Activated CD4-positive, alpha-beta T cell treated with anti-CD3 and anti-CD28 coated beads, Interleukin-2, amount 50 U/mL, for 24 hours (primary cell): ENCODE measurements at places on chromosomes 12 and 14.

DNA sequence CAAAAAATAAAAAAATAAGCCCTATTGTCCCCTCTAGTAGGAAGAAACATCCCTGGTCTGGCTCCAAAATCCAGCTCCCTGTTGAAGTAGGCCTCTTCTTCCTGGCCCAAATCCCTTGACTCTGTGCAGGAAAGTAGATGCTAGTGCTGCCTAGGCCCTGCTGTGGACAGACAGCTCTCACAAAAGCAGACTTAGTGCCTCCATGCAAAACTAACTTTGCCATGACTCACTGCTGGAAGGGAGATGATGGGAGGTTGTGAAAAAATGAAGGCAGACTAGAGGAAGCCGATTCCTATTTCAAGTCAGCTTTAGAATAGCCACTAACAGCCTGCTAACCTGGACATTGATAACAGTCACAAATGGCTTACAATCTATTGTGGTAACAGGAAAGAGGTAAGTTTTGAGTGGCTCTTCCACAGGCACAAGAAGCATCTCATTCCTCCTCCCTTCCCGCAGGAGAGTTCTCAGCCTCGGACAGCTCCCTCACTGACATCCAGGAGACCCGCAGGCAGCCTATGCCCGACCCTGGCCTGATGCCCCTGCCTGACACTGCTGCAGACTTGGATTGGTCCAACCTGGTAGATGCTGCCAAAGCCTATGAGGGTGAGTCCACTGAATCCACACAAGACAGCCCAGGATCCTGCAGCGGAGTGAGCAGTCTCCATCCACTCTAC is 198.9 kb upstream of the RGS6 start:
- DNase-seq = no peak

GRCh38 chr12:31288381-31288780 is 37.6 kb downstream of the SINHCAF start:
- no peak for DNase-seq

DNA sequence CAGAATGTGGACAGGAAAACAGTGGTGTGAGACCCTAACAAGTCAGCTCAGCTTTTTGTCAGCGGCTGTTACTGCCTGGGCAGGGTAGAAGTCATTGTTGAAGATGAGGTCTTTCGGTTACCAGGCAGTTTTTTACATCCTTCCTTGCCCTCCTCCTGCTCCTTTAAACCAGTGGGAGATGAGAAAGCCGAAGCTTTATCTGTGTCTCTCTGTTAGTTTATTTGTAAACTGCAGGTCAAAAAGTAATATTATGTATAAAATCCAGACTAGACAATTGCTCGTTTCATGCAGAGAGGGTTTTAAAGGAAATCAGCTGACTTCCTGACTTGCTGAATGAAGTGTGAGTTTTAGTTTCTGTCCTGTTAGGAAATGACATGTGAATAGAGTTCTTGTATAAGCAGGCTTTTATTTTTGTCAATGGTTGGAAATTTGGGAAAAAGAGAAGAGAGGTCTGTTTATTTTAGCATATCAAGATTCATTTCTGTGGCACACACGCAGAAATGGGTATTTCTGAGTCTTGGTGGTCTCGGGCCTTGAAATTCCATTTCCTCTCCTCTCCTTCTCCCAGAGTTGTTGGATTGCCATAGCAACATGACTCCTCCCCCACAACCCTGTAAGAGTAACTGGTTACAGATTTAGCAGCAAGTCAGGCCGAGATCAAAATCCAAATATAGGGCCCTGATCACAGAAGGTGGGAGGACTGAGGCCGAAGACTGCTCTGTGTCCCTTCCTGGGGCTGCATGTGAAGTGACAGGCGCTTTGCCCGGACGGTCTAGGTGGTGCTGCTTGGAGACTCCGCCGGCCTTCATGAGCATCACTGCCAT is 60.8 kb downstream of the SAMD4A start:
- DNase-seq = peak; percentile 39

- DNase-seq = no peak
These were observed 75.8 kb downstream of the CAPZA3 start for GRCh38 chr12:18813753-18814152.

- DNase-seq = no peak
These were observed 194.2 kb downstream of the ADGRD1 start for GRCh38 chr12:131147894-131148293.

- no peak for DNase-seq
These were observed 608.4 kb downstream of the FSCB start for GRCh38 chr14:43898687-43899086.

GRCh38 chr14:99380402-99380801 is 100.3 kb downstream of the SETD3 start:
- DNase-seq = no peak

DNA sequence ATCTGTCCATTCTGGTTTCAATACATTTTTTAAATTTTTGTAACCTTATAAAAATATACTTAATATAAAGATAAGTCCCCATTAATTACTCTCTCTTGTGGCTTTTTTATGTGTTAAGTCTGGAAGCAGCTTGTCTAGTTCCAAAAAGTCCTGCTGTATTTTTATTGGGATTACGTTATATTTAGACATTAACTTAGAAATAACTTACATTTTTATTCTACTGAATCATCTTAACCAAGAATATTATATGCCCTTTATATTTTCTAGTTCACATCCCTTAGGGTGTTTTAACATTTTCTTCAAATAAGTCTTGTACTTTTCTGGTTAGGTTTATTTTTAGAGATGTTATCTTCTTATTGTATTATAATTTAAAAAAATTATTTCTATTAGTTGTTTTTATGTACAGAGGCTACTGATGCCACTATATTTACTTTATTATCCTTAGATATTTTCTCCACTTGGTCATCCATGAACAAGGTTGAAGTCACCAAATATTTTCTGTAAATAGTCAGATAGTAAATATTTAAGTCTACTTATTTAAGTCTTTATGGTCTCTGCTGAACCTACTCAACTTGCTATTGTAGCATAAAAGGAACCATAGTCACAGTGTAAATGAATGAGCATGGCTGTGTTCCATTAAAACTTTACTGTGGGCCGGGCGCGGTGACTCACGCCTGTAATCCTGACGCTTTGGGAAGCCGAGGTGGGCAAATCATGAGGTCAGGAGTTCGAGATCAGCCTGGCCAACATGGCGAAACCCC is 132.4 kb upstream of the NEDD1 start:
- DNase-seq = no peak

DNA sequence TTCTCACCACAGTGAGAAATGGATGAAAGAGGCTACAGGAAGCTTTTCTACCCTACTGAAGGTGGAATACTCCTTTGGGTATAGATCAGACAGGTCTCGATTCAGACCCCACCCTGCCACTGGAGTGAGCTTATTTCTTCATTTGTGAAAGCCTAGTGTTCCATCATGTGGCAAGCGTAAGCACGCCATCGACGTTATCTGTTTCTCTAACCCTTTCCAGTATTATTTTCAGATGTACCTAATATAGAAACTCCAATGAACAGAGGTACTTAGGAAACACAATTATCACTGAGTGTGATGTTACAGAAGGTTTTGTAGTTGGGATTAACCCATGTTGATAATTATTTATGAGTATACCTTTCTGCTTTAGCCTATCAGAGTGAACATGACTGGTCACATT is 12.4 kb downstream of the PEBP1 start:
- no peak for DNase-seq

DNA sequence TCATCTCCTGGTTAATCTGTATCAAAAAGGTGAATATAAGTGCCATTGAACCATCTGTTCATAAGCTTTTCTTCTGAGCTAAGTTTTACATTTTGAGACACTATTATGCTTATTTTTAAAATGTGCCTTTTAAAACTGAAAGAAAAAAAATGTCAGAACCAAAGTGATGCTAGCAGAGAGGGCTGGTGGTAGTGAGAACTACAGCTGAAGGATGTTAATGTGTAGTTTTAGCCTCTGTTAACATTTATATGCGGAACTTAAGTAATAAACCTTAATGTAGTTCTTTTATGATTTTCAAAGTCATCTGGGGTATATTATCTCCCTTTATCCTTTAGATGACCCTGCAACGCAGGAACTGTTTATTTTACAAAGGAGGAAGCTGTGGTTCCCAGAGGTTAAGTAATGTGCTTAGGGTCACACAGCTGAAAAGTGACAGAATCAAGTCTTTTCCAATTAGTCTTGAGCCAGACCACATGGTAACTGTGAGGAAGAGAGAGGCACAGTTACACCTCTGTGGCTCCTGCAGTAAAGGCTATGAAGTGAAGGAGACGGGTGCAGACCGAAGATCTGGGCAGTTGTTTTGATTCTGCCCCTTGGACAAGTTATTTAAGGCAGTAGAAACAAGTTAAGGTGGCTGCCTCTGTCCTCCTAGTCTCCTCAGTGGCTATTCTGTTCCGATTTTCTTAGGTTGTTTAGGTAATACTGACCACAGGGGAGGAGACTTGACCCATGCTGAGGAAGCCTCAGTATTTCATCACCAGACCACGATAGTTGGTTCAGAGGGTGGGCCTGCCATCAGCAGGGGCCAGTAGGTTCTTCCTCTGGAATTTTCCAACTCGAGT is 23.9 kb downstream of the GNG2 start:
- no peak for DNase-seq

DNA sequence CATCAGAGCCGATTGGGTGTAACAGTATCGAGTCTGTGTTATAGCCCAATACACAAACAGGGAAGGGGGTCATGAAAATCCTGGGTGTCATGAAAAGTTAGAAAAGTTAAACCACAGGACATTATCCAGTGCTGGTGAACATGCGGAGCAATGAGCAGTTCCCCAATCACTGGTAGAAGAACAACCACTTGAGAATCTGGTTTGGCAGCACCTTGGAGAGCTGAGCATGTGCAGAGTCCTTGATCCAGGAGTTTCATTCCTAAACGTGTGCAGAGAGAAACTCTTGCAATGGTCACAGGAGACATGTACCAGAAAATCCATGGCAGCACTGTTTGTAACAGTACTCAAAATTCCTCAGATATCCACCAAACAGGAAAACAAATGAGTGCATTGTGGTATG is 23.0 kb upstream of the JDP2 start:
- DNase-seq = no peak

GRCh38 chr14:70776197-70776596 is 33.1 kb downstream of the MAP3K9 start:
- no peak for DNase-seq

DNA sequence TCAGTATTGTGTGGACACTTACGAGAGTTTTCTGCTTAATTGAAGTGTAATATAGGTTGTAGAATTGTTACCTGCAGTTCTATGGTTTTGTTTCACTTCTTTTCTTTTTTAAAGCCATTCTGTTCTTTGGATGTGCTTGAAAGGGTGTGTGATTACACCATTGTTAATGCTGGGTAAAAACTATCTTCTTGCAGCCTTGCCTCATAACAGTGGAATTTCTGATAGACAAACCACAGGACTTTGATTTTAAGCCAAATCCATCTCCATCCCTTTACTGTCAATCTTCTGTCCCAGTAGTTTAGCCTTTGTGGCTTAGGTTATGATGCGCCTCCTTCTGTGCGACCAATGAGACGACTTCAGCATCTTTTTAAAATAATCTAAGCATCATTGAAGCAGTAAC is 182.3 kb downstream of the PELI2 start:
- no peak for DNase-seq

DNA sequence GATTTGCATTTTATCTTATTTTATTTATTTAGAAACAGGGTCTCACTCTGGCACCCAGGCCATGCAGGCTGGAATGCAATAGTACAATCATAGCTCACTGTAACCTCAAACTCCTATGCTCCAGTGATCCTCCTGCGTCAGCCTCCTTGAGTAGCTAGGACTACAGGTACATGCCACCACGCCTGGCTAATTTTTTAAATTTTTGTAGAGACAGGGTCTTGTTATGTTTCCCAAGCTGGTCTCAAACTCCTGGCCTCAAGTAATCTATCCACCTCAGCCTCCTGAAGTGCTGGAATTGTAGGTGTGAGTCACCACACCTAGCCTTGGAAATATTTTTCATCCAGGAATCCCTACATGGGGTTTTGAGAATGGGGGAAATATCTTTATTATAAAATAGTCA is 84.6 kb downstream of the MAPKAPK5 start:
- DNase-seq = no peak

DNA sequence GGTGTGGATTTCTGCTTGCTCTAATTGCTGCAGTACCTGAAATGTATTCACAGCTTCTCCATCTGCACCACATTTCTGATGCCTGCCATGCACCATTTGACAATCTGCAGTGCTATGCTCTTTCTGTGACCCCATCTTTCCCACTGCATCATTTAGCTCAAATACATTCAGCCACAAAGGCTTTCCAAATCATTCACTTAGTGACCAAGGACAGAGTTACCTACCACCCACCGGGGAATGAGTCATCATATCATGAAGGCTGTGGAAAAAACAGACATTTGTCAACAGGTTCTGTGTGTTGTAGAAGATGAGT is 465.5 kb upstream of the ATP2B1 start:
- DNase-seq = no peak

- peak; percentile 36 for DNase-seq
These were observed 808 bp downstream of the ITPR2 start for GRCh38 chr12:26831951-26832821.

- no peak for DNase-seq
These were observed 213.1 kb downstream of the CHST11 start for GRCh38 chr12:104669851-104670337.

DNA sequence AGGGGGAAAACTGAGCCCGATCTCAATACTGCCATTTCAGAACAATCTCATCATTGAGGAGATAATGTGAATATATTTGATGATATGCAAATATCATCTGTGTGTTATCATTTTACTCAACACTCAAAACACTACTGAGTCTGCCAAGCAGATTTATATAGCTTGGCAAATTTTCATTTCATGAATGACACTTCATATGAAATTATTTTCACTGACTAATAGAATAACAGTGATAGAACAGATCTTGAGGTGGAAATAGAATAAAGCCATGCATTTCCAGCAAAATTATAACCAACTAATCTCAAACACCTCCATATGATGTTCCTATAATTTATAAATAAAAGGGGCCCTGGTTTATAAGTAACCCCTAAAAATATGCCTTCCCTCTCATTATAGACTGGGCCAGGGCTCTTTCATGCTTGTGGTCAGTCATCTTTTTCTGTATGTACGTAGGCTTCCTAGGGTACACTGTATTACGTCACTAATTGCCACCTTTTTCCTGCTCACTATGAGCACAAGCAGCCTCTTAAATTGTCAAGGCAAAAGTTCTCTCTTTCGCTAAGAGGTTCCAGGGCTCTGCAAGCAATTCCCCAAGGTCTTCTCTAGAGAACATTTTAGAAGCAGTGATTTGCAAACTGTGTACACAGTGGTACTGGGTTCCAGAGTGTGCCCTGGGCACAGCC is 197.1 kb upstream of the FOXN3 start:
- DNase-seq = no peak

DNA sequence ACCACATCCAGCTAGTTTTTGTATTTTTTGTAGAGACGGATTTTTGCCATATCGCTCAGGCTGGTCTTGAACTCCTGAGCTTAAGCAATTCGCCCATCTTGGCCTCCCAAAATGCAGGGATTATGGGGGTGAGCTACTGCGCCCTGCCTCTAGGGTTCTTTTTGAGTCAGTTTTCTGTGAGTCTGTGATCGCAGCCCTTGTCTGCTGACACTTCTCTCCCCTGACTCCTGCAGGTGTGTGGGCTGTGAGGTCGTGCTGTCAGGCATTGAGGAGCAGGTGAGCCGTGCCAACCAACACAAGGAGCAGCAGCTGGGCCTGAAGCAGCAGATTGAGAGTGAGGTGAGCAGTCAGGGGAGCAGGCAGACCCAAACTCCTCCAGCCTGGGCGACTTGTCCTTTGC is 6.3 kb downstream of the COPS7A start:
- no peak for DNase-seq
